ENCODE measurements at places on chromosomes 1 and 21.

- no peak for DNase-seq
Observed at GRCh38 chr1:75394386-75395139, 216.4 kb downstream of the SLC44A5 start.

- no peak for DNase-seq
Observed at GRCh38 chr1:161311595-161312181, 1.9 kb upstream of the MPZ start.

DNA sequence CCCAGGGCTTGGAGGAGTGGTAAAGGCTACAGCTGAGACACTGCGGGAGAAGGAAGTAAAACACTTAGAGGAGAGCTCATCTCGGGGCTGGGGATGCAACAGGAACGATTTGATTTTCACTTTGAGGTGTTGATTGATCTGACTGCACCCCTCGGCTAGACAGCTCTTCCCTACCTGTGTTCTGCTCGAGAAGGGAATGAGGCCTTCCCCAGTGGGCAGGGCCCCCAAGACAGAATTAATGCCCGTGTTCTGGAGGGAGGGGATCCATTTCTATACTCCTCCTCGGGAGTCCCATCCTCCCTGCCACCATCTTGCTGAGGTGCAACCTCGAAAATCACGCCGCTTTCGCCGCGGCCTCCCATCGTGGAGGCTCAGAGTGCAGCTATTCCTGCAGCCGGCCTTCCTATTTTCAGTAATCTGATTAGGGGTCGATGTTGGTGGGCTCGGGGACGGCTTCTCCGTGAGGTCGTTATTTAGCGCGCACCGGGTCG lies 2.4 kb downstream of the ATP2B4 start:
- DNase-seq, result no peak

DNA sequence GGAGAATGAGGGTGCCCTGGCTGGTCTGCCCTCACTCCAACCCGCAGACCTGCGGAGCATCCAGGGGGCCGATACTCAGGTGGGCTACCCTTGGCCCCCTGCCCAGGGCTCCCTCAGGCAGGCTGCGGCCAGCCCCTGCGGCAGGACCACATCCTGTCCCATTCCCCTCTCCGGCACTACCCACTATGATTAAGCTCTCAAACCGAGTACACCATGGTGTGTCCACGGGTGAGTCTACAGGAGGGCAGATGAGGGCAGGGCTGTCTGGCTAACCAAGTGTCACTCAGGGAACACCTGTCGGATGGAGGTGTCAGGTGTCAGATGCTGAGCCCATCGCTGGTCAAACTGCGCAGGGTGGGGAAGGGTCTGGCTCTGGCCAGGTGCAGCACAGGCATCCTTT lies 47.2 kb downstream of the SLC66A1 start:
- DNase-seq, result no peak

DNA sequence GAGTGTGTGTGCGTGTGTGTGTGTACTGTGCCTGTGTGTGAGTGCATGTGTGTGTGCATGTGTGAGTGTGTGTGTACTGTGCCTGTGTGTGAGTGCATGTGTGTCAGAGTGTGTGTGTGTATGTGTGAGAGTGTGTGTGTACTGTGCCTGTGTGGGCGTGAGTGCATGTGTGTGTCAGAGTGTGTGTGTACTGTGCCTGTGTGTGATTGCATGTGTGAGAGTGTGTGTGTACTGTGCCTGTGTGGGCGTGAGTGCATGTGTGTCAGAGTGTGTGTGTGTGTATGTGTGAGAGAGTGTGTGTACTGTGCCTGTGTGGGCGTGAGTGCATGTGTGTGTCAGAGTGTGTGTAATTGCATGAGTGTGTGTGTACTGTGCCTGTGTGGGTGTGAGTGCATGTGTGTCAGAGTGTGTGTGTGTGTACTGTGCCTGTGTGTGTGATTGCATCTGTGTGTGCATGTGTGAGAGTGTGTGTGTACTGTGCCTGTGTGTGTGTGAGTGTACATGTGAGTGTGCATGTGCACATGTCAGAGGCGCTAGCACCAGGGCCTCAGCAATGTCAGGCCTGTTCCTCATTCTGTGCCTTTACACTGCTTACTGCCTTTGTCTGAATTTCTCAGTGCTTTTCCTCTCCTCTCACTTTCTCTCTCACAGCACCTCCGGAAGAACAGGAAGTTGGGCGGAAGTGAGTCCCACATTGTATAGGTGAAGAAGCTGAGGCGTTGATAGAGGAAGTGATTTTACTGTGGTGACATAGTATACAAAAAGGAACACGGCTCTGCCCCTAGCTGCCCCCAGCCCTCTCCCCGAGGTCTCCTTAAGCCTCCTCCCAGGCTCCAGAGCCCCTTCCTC lies 4.9 kb downstream of the SLC5A9 start:
- peak; percentile 13 for DNase-seq

GRCh38 chr1:151984313-151984956 lies 9.2 kb downstream of the S100A10 start:
- peak; percentile 54 for DNase-seq

DNA sequence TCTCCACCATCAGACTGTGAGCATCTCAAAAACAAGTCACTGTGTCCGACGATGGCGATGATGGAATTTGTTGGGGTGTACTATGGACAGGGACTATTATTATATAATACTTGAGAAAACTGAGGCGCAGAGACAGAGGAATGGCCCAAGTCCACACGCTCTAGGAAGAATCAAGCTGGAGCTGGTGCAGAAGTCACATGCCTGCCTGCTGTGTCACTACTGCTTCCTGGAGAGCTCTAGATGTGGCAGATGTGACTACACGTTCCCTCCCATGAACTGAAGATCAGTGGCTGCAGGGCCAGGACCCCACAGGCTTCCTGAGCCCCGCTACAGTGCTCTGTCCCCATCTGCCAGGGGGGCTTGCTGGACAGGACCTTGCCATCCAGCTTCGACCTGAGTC lies 56.9 kb downstream of the TRABD2B start:
- DNase-seq, result no peak

GRCh38 chr1:7378346-7379130 lies 392.6 kb upstream of the VAMP3 start:
- DNase-seq, result no peak

GRCh38 chr1:180939073-180939710 lies 26.5 kb downstream of the KIAA1614 start:
- no peak for DNase-seq

DNA sequence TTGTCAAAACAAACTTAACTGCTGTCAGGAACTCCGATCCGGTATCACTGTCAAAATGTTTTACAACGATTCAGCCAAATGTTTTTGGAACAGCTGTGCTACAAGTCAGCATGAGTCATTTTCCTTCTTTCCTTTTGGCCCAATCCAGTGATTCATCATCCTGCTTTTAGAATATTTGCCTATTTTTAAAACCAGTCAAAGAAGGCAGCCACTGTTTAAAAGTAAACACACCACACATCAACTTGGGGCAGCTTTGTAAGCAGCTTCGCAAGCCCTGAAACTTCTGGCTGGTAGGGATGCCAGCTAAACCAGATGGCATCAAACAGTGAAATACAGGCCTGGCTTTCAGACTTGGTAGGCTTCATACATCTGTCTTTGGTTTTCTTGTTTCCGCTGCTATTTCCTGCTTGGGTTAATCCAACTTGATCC lies 14.9 kb downstream of the MAP3K7CL start:
- DNase-seq, result peak; percentile 7

GRCh38 chr1:230286890-230287269 lies 139.3 kb downstream of the PGBD5 start:
- no peak for DNase-seq

GRCh38 chr1:159933347-159933746 lies 8.0 kb upstream of the TAGLN2 start:
- DNase-seq, result no peak

DNA sequence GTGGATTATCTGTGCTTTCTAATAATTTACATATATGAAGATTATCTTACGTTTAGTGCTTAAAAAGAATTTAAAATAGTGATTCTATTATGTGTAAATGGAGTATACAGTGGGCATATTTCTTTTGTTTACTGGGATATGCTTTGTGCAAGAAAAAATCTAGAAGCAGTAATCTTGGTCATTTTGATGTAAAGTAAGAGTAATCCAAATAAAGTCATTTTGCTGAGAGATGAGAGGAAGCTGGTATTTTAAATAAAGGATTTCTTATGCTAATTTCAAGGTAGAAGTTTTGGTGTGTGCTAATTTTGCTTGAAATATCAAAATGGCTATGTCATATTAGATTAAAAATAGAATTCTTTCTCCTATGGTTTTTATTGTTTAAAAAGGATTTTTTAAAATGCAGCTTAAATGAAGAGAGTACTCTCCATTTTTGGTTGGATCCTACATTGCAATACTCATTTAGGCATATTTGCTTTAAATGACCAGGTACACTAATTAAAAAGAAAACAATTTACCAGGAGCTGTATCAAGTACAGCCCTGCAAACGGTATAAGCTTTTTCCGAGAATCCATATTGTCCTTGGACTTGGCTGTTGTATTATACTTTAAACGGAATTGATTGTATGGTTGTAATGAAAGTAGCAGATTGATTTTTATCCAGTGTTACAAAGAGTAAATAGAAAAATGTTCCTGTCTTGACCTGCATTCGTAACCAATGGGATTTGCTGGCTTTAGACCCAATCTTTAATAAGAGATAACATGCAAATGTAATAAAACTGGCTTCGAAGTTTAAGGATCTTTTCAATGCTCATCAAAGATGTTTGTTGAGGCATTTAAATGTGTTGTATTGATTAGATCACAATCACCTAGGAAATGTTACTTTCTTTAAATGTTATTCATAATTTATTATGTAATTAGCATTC lies 574.7 kb downstream of the USP25 start:
- DNase-seq, result no peak

GRCh38 chr1:68332041-68332440 lies 99.7 kb upstream of the WLS start:
- DNase-seq, result no peak

DNA sequence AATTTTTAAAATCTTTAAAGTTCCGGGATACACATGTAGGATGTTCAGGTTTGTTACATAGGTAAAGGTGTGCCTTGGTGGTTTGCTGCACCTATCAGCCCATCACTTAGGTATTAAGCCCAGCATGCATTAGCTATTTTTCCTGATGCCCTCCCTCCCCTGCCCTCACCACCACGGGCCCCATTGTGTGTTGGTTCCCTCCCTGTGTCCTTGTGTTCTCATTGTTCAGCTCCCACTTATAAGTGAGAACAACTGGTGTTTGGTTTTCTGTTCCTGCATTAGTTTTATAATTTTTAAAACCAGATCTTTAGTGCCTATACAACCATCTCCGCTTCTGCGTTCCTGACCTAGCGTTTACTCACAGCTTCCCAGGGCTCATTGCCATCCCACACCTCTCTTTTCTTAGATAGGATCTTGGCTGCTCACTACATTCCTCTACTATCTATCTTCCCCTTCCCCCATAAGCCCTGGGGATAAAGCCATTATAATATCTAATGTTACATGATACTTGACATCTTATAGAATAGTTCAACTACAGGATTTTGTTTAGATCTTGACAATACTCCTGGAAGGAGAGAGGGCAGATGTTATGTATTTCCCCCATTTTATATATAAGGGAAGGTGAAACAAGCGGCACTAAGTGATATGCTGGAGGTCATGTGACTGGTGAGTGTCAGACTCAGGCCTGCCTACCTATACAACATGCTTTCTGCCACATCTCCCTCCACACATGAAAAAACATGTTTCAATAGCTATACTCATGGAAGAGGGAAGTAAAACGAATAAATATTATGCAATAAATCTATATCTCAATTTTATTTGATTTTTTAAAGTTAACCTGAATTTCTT lies 52.3 kb upstream of the DNAJC6 start:
- no peak for DNase-seq

GRCh38 chr1:21301794-21302440 lies 11.7 kb upstream of the ECE1 start:
- DNase-seq, result no peak

GRCh38 chr1:206800411-206800810 lies 28.1 kb upstream of the IL10 start:
- no peak for DNase-seq

DNA sequence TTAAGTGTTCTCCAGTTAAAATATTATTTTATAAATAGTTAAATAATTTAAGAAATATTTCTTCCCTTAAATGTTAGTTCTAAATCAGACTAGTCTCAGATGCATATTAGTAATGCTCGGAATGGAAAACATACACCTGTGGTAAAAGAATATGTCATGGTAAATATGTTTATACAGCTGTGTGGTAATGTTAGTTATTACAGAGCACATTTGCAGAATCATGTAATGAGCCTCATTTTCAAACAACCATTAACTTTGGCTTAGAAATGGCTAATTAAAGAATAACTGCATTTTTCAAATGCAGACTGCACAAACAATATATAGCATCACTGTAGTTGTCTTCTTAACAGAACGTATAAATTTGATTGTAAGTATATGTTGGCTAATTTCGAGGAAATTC lies 90.3 kb downstream of the DISP1 start:
- no peak for DNase-seq

DNA sequence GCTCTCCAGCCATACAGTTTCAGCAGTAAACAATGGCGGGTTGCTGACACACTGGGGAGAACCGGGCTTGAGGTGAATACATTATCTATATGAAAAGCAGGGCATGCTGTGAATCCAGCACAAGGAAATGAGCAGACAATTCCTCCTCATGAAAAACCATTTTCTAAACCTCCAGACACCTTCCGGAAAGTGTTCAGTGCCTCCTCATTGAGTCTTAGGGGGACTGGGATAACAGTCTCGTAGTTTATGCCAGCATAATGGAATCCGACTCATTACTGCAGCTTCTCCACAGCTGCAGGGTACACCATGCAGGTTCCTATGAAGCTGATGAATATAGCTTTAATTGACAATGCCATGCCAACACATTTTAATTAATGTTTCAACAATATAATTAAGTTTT lies 284.1 kb downstream of the BACH1 start:
- no peak for DNase-seq

DNA sequence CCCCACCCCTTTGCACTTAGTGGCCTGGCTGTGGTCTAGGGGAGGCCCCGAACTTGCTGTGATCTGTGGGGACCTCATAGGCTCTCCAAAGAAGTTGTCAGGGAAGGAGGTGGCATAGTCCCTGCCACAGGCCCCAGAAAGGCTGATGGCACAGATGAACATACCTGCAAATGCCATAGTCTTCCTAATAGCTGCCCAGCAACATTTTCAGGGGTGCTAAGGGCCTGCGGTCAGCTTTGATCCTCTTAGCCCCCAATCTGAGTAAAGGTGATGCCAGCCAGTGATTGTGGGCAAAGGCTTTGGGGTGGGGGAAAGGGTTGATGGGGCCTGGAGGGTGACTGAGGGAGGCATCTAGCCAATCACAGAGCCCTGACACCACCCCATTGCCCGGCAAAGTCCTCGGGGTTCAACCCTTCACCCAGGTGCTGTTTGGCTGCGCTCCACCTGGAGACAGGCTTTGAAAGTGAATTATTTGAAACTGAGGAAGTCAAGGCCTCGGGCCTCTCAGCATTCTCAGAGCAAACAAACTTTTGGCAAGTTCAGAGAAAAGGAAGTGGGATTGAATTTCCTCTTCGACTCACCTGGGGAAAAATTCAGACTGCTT lies 35.8 kb downstream of the PAX7 start:
- no peak for DNase-seq

- no peak for DNase-seq
Observed at GRCh38 chr1:154236855-154237254, 16.1 kb downstream of the UBAP2L start.
